Regular cardiac myocyte (primary cell): ENCODE measurements at places on chromosomes 13 and 19. TPM values are rescaled to one million over a fixed set of nuclear protein-coding genes. Genes with fewer than 3 reads are reported as not detected.

Gene UQCRFS1
- total RNA-seq = 24.2 and 40.5 TPM in 2 replicates

Gene PRTN3
- not detected in 2 replicates for total RNA-seq

Gene FPR3
- total RNA-seq = under 0.01 TPM in 1 of 2 replicates, not detected in the other

Gene DPY19L3
- total RNA-seq = 31.3 and 31.8 TPM in 2 replicates

Gene RYR1
- under 0.01 and 1.1 TPM in 2 replicates for total RNA-seq

Gene TSHZ3
- 7.1 and 8.7 TPM in 2 replicates for total RNA-seq

Gene PABPC3
- under 0.01 TPM in 2 replicates for total RNA-seq

Gene CYP4F8
- total RNA-seq = not detected in 2 replicates

Gene TGDS
- total RNA-seq = 16.1 and 19.0 TPM in 2 replicates

Gene TBC1D17
- total RNA-seq = 6.3 and 7.9 TPM in 2 replicates

Gene ZNF441
- 12.7 and 16.1 TPM in 2 replicates for total RNA-seq

Gene ETV2
- 0.19 and 0.28 TPM in 2 replicates for total RNA-seq

Gene CNFN
- not detected in 2 replicates for total RNA-seq
